ENCODE measurements at places on chromosomes 2 and 18. TPM values are rescaled to one million over a fixed set of nuclear protein-coding genes. Genes with fewer than 3 reads are reported as not detected.

GRCh38 chr2:187617120-187617519, 62.9 kb upstream of the TFPI start:
- no peak for DNase-seq

GRCh38 chr18:3827236-3827845, 377.4 kb downstream of the TGIF1 start:
- no peak for DNase-seq

DNA sequence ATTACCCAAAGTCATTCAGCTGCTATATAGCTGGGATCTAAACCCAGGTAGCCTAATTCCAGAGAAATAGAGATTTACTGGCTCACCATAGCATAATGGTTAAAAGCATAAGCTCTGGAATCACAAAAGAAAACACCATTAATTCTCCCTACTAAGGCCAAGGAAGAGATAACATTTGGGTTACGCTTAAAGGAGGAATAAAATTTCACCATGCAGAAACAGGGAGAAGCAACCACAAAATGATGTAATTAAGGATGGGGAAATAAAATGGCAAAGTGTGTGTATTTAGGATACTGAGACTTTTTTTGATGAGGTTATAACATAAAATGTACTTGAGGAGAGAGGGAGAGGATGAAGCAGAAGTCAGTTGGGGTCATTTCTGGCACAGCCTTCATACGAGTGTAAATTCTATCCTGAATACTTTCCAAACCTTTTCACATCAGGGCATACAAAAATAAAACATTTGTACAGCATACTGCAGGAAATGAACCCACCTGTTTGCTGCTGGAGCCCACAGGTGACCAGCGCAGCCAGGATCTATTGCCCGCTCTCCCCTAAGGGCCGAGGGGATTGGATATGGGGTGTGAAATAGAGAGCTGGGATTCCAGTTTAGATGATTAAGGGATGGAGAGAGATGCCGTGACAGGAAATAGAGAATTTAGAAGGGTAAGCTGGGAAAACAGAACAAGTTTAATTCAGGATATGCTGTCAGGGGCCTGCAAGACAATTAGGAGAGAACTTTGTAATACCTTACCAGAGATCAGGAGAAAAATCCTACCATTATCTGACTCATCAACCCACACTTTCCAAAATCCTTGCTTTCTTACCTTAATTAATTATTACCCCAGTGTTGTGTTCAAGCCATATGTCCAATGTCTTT, 43.8 kb upstream of the SERTAD2 start:
- DNase-seq = no peak

DNA sequence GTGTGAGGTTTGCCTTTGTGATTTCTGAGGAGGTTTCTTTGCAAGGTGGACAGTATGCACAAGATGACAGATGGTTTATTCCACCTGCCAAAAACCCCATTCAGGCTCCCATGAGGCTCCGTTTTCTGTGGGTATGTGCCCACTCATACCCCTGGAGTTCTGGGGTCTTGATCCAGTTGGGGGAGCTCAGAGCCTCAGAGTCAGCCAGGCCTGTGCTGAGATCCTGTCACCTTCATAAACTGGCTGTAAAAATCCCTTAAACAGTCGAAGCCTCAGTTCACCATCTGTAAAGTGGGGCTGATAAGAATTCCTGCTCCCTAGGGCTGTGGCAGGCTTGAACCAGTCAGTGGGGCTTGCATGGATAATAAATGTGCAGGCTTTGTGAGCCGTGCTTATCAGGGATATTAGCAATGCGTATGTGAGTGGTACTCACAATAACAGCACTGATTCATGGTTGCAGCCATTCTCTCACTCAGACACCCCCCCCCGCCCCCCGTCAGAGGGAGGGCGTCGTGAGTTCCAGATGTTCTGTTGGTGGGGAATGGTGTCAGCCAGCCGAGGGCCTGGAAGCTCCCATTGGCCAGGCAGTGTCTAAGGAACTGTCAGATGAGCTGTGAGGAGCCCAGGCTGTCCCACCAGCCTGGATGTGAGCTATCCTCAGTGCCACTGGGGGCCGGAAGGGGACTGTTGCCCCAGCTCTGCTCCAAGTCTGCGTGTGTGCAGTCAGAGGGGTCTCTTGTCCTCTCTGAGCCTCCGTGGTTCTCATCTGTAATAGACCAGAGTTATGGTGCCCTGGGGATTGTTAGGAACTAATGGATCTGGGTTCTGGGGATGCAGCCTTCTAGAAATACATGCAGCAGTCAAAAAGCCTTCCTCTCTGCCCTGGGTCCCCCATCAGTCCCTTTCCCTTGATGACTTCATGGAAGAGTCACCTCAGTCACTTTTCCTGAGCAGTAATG, 51.7 kb downstream of the KCNIP3 start:
- DNase-seq = peak; percentile 45

GRCh38 chr2:152715854-152716428, 1.3 kb downstream of the PRPF40A start:
- no peak for DNase-seq

DNA sequence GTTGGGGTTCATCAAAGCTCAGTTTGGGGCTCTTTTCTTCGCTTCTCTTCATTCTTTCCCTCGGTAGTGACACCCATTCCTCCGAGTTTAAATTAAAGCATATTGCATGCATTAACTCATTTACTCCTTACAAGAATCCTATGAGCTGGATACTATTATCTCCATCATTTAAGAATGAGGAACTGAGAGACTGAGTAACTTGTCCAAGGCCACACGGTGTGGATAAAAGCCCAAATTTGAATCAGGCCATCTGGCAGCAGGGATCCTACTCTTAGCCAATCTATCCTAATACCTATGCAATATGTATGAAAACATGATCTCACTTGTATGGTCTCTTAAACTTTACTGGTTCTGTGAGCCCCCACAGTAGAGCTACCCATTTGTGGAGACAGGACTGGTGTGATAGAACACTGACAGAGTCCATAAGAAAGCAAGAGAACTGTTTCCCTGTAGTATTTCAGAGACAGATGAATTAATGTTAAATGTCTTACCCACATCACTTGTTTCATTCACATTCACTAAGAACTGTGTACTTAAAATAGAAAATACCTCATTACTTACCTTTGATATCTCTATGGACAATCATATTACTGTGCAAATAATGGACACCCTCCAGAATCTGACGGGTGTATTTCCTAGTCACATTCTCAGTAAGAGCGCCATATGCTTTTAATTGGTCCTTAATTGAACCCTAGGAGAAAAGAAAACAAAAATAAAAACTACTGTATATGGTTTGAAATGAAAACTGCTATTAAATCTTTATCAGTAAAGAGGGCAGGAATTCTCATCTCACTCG, 20.4 kb upstream of the ERCC3 start:
- DNase-seq = no peak

- no peak for DNase-seq
Observed at GRCh38 chr2:121599963-121600651, 49.2 kb downstream of the CLASP1 start.

GRCh38 chr2:127681288-127681804, 6.0 kb upstream of the LIMS2 start:
- DNase-seq = no peak

- no peak for DNase-seq
Observed at GRCh38 chr2:179302764-179303571, 38.3 kb upstream of the SESTD1 start.

GRCh38 chr2:68662466-68662865, 19.1 kb downstream of the PROKR1 start:
- no peak for DNase-seq

Gene LYPD6
- total RNA-seq = 10.0 TPM

Gene PHOSPHO2
- total RNA-seq = 8.5 TPM

Gene APCDD1
- 43.1 TPM for total RNA-seq

Gene CHRNG
- total RNA-seq = not detected

Gene HOXD10
- total RNA-seq = 1.9 TPM

Gene TTL
- 36.7 TPM for total RNA-seq
